ENCODE measurements at places on chromosomes 12 and 14. TPM values are rescaled to one million over a fixed set of nuclear protein-coding genes. Genes with fewer than 3 reads are reported as not detected.

The TEX52 gene
- not detected for total RNA-seq

The TAS2R46 gene
- 0.73 TPM for total RNA-seq

The SLC25A21 gene
- 0.84 TPM for total RNA-seq

The OTOGL gene
- 0.10 TPM for total RNA-seq

The HOXC9 gene
- not detected for total RNA-seq

The WNT5B gene
- total RNA-seq = not detected

The EML5 gene
- total RNA-seq = 0.13 TPM

The STYK1 gene
- 7.3 TPM for total RNA-seq

The KRT72 gene
- not detected for total RNA-seq

The MAP1LC3B2 gene
- total RNA-seq = 0.44 TPM

The PROX2 gene
- not detected for total RNA-seq

The KRT75 gene
- not detected for total RNA-seq

The INSM2 gene
- total RNA-seq = not detected

The TSPAN19 gene
- not detected for total RNA-seq

The PSMB5 gene
- total RNA-seq = 359 TPM

The LRRIQ1 gene
- total RNA-seq = 0.47 TPM

The TSPAN11 gene
- 3.6 TPM for total RNA-seq

The AEBP2 gene
- 9.7 TPM for total RNA-seq

The KRT85 gene
- total RNA-seq = not detected

The SPATS2 gene
- total RNA-seq = 21.4 TPM

The SAV1 gene
- 36.3 TPM for total RNA-seq

The FSCB gene
- not detected for total RNA-seq

The ADSS1 gene
- total RNA-seq = 0.47 TPM

The FAM186B gene
- not detected for total RNA-seq

The AQP2 gene
- total RNA-seq = not detected

The SEC23A gene
- total RNA-seq = 115 TPM

The SLC5A8 gene
- total RNA-seq = not detected

All from mammary microvascular endothelial cell (primary cell).